ENCODE measurements at places on chromosomes 5 and 9.

- DNase-seq: no peak
Measured at GRCh38 chr9:122370869-122371755, at the start of gene PTGS1. Gene PTGS1, plus strand, starts transcription at chr9:122371024. Its CDS starts 61 bp downstream, at chr9:122371085.

- DNase-seq: no peak
Measured at GRCh38 chr9:123426406-123426805, 70.4 kb downstream of the CRB2 start.

DNA sequence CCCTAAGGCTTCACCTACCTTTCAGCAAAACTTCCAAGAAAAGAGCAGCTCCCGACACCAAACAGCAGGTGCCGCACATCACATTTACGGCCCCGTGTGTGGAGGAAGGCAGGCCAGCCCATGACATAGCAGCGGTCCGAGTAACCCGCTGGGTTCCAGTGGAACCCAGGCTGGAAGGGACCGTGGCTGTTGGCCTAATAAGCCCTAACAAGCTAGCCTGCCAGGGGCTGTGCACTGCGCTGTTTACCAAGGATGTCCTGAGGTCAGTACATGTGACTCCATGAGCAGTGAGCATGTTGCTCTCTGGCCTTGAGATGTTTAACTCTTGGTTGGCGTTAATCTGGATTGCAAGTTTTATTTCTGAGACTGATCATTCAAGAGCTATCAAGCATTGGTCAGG, 131.5 kb downstream of the FSTL4 start:
- DNase-seq: no peak

- no peak for DNase-seq
Measured at GRCh38 chr5:103408408-103408807, 149.8 kb downstream of the MACIR start.

DNA sequence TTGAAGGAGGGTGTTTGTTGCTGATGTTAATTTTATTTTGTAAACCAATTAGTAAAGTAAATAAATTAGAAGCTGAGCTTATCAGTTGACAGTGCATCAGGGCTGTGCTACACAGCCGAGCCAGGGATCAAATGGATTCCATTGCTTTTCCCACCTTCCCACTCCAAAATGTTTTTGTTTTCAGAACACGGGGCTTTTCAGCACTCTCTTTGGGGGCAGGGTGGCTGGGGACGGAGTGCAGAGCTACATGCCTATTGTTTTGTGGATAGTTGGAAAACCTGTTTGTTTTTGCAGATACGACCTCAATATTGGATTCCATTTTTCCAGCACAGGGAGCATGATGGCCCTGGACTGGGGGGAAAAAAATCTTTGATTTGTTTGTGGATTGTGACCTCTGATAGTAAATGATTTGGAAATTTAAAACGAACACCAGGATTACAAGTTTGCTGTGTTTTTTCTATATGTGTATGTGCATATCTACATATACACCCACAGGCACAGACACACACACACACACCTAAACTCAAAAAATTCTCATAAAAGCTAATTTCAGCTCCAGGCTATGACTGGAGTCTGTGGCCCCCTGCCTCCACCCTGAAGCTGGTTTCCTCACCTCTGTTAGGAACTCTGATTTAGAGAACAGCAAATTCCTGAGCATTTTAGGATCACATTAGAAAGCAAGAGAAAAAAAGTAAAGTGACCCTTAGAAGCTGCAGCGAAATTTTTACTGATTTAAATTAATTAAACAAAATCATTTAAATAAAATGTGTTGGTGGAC, 371.7 kb upstream of the IRX2 start:
- DNase-seq: no peak

GRCh38 chr5:65858316-65858715, 68.1 kb upstream of the ERBIN start:
- no peak for DNase-seq
